ENCODE measurements at places on chromosomes 11 and 22.

DNA sequence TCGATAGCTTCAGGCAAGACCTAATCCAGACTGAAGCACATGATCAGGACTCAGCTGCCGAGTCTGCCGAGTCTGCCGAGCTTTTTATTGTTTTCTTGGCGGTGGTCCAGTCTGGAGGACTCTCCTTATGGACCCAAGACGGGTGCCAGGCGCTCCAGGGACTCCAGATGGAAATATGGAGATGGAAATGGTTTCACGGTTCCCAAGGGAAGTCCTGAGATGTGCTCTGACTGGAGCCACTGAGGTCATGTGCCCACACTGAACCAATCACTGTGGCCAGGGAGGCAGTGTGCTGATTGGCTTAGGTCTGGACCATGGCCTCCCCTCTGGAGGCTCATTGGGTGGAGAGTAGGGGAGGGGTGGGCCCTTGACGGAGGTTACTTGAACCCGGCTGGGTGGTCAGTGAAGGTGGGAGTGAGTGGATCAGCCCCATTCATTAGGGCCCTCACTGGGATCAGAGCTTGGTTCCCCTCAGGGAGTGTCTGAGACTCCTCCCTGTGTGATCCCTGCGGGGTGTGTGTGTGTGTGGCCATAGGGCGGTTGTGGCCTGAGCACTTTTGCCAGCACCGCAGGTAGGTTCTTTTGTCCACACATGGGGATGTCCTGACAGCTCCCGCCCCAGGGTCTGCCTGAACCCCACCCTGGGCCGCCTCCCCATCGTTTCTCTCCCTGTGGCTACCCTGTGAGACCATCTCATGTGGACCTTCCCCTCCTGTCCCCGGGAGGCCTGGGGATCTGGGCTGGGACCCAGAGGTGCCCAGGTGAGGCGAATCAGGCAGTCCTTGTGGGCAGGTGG is 14.0 kb downstream of the RPS6KA4 start:
- no peak for DNase-seq

GRCh38 chr11:106670069-106670468 is 348.2 kb downstream of the GUCY1A2 start:
- DNase-seq: no peak

DNA sequence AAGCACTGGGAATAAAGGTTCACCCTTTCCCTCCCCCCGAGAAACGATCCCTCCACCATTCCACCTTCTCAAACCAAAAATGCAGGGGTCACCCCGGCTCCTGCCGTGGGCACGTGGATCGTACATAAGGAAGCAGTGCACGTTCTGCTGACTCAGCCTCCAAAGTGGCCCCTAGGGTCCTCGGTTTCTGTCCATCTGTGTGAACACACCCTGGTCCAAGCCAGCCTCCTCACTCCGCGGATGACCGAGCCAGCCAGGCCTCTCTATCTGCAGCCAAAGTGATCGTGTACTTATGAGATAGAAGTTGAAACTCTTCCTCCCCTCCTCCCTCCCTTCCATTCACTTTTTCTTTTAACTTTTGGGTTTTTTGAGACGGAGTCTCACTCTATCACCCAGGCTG is 16.2 kb downstream of the C11orf24 start:
- no peak for DNase-seq

DNA sequence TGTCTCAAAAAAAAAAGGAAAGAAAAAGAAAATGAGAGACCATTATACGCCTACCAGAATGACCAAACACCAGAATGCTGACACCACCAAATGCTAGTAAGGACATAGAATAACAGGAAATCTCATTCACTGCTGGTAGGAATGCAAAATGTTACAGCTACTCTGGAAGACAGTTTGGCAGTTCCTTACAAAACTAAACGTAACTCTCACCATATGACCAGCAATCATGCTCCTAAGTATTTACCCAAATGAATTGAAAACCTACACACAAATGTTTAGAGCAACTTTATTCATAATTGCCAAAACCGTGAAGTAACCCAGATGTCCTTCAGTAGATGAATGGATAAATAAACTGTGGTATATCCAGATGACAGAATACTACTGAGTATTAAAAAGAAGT is 7.2 kb downstream of the CHKA start:
- DNase-seq: no peak

GRCh38 chr11:16841984-16842383 is 103.5 kb downstream of the C11orf58 start:
- DNase-seq: no peak

DNA sequence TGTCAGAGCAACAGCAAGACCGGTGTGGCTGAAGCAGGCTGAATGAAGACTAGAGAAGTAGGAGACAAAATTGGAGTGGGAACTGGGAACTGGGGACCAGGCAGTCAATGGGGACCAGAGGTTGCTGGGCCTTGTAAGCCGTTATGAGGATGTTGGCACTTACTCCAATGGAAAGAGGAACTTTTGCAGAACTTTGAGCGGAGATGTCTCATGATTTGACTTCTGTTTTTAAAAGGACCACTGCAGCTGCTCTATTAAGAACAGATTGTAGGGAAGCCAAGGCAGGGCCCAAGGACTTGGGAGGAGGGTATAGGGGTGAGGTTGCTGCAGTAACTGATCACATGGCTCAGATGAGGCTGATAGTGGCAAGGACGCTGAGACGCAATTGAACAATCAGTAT is 34.2 kb downstream of the IL18 start:
- no peak for DNase-seq

GRCh38 chr11:103170865-103171264 is 61.6 kb downstream of the DYNC2H1 start:
- DNase-seq: no peak

- DNase-seq: no peak
Observed at GRCh38 chr11:63480039-63480438, 10.9 kb downstream of the PLAAT5 start.

DNA sequence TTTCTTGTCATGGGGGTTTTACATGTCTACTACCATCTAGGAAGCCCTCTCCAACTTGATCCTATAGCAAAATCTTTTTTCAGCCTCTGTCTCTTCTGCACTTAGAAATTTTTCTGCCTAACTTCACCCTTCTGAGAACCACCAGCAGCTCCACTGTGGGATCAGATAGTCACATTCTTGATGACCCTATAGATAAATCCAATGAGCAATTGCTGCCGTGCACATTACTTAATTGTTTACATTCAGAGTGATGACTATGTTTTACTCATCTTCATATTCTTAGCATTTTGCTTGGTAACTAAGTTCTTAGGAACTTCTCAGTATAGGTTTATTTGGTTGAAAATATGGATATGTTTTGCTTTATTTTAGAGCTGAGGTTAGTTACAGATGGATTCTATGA is 12.4 kb upstream of the ETS1 start:
- DNase-seq: no peak

DNA sequence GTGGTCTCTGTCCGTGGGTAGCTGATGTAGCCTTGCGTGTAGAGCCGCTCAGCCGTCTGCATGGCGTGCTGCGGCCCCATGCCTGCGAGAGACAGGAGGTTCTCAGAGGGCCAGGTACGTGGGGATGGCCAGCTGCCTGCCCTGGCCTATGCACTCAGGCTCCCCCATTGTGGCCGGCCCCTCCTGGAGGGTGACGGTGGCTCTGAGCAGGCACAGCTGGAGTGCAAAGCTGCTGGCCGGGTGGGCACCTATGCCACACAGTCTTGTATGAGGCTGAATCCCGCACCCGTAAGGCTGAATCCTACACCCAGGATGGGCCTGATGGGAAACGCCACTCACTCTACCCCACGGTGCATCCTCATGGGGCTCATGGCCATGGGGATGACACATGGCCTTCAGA is 11.6 kb upstream of the PPM1F start:
- DNase-seq: no peak

DNA sequence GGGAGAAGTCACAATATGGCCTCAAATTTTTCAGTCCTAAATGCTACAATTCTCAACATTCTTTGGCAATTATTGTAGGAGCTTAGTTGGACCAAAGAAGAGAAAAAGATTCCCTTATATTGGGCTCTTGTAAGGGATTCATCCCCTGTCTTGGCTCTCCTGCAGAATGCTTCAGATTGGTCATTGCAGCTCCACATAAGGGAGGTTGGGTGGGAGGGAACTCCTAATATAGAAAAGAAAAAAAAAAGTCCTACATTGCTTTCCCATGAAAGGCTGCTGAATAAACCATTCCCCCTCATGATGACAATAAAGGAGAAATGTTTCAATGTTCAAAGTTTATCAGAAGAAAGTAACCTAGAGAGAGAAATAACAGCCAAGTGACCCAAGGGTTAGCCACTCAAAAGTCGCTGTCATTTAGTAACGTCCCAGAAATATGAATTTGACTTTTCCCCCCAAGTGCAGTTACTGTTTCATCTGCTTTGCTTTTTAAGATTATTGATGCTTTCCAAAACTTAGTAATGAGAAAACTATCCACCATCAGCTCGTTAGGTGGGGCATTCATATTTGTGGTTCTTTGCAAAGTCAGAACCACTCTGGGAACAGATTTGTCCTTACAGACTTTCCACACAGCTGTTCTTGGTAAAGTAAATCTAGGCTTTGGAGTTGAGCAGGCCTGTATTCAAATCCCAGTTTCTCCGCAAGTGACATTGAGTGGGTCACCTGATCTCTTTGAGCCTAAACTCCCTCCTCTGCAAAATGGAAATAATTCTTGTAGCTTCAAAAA is 5.0 kb upstream of the SLC1A2 start:
- DNase-seq: no peak

GRCh38 chr11:119531056-119531455 is 108.1 kb upstream of the THY1 start:
- no peak for DNase-seq

GRCh38 chr22:33409079-33409478 is 350.9 kb upstream of the SYN3 start:
- no peak for DNase-seq

- no peak for DNase-seq
Observed at GRCh38 chr11:29119116-29119515, 897.7 kb downstream of the KCNA4 start.

DNA sequence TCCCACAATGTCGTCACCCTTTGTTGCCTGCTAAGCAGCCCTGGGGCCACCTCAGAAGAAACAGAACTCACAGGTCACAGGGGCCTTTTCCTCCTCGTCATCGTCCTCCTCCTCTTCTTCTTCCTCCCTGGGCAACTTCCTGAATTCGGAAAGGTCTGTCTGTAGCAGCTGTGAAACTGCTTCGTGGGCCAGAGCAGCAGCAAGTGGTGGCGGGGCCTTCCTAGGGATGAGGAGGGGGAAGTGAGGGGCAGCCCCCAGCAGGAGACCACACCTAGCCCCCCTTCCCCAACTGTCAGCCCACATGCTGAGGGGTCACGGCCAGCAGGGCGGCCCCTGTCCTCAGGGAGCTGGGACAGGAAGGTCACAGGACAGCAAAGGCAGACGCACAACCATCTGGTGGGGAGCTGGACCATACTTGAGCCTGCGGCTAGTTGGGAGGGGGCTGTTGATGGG is 13.2 kb downstream of the PPM1F start:
- DNase-seq: no peak

DNA sequence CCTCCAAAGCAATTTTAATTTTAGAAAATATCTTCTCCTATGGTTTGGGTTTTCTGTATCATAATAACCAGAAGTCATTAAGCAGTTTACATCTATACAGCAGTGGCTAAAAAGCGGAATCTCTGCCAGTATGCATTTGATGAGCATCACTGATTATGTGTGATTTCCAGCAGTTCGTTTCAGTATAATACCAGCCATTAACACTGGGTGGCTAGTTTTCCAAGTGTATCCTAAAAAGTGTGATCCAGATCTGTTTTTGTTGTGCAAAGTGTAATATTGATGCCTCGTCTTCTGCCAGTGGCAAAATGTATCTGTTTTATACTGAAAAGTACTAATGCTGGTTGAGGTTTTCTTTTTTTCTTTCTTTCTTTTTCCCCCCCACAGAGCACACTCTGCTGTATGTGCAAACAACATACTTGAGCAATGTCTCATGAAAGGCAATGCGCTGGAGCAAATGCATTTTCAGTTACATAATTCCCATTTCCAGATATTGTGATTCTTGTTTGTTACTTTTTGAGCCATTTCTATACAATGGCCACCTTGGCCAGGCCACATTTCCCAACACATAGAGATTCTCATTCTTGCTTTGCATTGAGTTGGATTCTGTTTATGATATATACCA is 64.2 kb downstream of the SLC36A4 start:
- DNase-seq: no peak

DNA sequence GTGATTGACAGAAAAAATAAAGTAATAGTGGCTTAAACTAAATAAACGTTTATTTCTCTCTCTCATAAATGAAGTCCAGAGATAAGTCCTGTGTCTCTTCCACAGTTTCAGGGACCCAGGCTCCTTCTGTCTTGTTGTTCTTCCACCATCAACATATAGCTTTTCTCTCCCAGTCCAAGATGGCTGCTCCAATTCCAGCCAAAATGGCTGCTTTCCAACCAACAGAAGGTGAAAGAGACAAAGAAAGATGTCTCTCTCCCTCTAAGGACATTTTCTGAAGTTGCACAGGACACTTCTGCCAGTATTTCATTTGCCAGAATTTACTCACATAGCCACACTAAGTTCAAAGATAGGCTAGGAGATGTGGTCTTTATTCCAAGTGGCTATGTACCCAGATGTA is 9.4 kb upstream of the PLEKHB1 start:
- DNase-seq: no peak

- DNase-seq: no peak
Observed at GRCh38 chr11:62391642-62392425, 27.0 kb upstream of the SCGB1A1 start.

DNA sequence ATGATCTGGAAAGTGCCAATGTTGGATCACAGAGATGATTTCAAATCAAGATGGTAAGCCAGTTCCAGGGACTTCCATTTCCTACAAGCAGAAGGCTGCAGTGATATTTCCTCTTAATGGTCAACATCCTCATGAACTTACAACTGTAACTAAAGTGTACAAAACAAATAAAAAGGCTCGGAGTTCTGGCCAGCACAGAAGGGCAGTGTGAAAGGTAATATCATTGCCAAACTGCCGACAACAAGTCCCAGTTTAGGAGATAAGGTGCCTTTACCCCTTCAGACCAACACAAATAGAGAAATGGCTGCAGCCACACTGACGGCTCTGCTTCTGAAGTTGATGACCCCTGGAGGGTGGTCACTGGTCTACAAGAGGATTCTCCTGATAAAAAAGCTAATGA is 91.1 kb downstream of the ETS1 start:
- no peak for DNase-seq

GRCh38 chr22:50074056-50074455 is 11.2 kb downstream of the MLC1 start:
- no peak for DNase-seq

- no peak for DNase-seq
Observed at GRCh38 chr11:9170450-9170849, 79.1 kb upstream of the SCUBE2 start.

- no peak for DNase-seq
Observed at GRCh38 chr11:64036087-64037026, 626 bp downstream of the FLRT1 start.

GRCh38 chr11:23311986-23312940 is 452.0 kb upstream of the CCDC179 start:
- no peak for DNase-seq

DNA sequence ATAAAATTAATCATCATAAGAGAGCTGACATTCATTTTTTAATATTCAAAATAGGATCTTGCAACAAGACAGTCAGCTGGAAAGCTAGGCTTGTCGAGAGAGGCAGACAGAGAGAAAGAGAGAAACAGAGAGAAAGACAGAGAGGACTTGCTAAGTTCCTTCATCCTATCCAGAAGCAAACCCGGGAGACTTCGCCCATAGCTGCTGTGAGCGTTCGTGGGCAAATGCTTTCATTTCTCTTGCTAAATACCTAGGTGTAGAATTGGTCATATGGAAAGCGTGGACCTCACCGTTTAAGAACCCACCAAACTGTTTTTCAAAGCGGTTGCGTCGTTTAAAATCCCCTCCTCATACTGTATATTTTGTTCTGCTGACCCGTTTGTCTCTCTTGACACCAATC is 25.3 kb upstream of the KRTAP5-6 start:
- DNase-seq: no peak
